ENCODE measurements at places on chromosomes 12 and 14. TPM values are rescaled to one million over a fixed set of nuclear protein-coding genes. Genes with fewer than 3 reads are reported as not detected.
A peak's percentile ranks its signal among the peaks of the same experiment; 100 is the strongest.

GRCh38 chr12:110280392-110280778, 662 bp upstream of the ATP2A2 start:
- DNase-seq: peak; percentile 86

GAS2L3 gene
- total RNA-seq: 6.9 TPM

PLD4 gene
- not detected for total RNA-seq

DNA sequence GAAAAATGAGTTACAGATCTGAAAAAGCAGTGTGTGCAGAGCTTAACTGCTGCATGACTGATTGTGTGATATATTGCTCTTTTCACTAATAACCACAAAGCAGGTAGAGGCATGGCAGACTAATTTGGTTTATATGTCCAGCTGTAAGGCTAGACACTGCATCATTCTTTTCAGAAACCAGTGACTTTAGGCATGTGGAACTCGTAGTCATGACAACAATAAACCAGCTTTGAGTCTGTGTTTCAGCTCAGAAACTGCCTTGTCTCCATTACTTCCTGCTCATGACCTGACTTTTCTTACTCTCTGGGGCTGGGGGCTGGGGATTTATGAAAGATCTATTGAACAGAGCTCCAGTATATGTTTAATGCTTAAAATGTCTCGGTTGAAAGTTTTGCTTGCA, 146.8 kb upstream of the LRIG3 start:
- DNase-seq: no peak

WDHD1 gene
- total RNA-seq: 3.0 TPM

TEX22 gene
- total RNA-seq: 0.23 TPM

- peak; percentile 80 for DNase-seq
These were observed 196.2 kb upstream of the C14orf180 start for GRCh38 chr14:104383088-104383995.

- DNase-seq: no peak
These were observed 2.4 kb downstream of the ETNK1 start for GRCh38 chr12:22627371-22627770.

GRCh38 chr12:15584366-15585041, 204.7 kb downstream of the EPS8 start:
- no peak for DNase-seq

ZBTB25 gene
- total RNA-seq: 13.3 TPM

RILPL1 gene
- total RNA-seq: 20.7 TPM

GRCh38 chr12:57983146-57983857, 41.9 kb downstream of the ATP23 start:
- no peak for DNase-seq

DNA sequence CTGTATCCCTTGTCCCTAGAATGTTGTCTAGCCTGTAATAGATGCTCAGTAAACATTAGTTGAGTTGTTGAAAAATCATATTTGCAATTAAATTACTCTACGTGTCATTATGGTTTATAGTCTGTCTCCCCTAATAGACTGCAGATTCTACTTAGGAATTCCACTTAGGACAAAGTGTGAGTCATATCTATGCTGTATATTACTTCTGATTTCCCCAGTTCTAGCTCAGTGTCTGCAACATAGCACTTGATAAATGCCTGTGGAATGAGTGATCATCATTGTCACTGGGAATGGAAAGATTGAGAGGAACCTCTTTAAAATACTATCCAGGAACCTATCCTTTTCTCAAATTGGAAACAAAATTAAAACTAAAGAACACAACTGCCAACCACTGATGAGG, 99.3 kb downstream of the TBX5 start:
- no peak for DNase-seq

DNA sequence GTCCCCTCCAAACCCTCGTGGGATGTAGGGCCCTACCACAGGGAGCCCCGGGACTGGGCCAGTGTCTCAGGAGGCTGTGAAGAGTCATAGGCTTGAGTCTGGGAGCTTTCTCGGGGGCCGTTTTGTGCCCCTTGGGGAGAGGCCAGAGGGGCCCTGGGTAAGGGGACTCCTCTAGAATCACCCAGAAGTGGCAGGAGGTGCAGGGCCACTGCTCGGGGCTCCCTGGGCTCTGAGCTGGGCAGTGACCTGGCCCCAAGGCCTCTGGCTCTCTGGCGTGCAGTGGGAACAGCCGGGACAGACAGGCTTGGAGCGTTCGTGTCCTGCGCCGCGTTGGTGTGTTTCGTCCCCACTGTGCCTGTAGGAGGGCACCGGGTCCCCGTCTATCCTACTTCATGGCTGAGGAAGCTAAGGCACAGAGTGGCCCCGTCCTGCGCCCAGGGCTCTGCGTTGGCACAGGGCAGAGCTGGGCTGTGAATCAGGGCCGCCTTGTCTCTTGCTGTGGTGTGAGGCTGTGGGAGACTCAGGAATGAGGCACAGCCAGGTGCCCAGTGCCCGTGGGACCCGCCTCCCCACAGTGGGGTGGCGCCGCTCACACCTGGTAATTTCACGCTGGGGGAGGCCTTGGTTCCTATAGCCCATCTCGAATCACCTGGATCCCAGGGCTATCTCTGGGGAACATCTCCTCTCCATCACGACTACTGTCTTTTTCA, 23.8 kb upstream of the KIF26A start:
- DNase-seq: peak; percentile 77

ENDOU gene
- total RNA-seq: 0.38 TPM

GRCh38 chr14:75610834-75611233, 32.4 kb downstream of the FLVCR2 start:
- no peak for DNase-seq

- DNase-seq: no peak
These were observed 109.7 kb upstream of the MDGA2 start for GRCh38 chr14:47785058-47785457.

PPP4R3A gene
- total RNA-seq: 62.9 TPM

GRCh38 chr14:91140672-91141071, 26.8 kb downstream of the DGLUCY start:
- DNase-seq: no peak
